ENCODE measurements at places on chromosomes 1 and 21. TPM values are rescaled to one million over a fixed set of nuclear protein-coding genes. Genes with fewer than 3 reads are reported as not detected.

DNA sequence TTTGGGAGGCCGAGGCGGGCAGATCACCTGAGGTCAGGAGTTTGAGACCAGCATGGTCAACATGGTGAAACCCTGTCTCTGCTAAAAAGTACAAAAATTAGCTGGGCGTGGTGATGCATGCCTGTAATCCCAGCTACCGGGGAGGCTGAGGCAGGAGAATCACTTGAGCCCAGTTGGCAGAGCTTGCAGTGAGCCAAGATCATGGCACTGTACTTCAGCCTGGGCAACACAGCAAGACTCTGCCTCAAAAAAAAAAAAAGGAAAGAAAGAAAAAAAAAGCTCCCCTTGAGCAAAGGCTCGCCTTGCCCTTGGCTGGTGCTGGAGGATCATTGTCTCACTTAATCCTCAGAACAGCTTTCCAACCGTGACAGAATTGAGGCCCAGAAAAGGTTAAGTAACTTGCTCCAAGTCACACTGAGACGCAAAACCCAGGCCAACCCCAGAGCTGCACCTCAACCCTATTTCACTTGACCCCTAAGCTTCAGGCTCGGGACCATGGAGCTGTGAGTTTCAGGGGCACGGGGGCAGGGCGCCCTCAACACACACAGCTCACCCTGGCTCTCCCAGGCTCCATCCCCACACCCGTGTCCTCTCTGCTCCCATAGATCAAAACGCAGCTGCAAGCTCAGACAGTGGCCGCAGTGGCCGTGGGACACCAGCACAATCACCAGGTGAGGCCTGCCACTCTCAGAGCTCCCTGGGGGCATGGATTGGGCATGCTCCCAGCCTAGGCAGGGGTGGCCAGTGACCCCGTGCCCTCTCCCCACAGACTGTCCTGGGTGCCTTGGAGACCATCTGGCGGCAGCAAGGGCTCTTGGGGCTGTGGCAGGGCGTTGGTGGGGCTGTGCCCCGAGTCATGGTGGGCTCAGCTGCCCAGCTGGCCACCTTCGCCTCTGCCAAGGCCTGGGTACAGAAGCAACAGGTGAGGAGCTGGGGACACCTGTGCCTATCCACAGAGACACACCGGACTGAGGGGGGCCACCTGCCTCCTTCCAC is 1.6 kb downstream of the SLC25A34 start:
- no peak for DNase-seq

DNA sequence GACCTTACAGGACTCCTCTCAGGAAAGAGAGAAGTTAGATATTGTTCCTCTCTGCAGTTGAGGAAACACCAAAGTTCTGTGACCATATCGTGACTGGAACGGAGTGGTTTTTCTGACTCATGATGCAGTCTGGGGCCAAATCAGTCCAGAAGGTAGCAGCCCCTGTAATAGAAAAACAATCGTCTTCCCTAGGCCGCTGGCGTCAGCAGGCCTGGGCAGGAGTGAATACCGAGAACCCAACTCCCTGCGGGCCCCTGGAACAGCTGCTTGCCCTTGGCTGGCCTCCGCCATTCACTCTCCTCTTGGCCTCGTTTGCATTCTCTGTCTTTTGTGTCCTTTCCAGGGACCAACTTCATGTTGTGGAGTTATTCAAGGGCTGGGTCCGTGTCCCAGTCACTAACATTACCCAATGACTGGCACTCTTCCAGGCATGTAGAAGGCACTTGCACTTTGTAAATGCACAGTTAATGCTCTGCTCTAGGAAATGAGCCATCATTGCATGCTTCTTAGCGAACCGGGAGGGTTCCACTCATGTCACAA is 10.9 kb upstream of the CD101 start:
- peak; percentile 85 for DNase-seq

DNA sequence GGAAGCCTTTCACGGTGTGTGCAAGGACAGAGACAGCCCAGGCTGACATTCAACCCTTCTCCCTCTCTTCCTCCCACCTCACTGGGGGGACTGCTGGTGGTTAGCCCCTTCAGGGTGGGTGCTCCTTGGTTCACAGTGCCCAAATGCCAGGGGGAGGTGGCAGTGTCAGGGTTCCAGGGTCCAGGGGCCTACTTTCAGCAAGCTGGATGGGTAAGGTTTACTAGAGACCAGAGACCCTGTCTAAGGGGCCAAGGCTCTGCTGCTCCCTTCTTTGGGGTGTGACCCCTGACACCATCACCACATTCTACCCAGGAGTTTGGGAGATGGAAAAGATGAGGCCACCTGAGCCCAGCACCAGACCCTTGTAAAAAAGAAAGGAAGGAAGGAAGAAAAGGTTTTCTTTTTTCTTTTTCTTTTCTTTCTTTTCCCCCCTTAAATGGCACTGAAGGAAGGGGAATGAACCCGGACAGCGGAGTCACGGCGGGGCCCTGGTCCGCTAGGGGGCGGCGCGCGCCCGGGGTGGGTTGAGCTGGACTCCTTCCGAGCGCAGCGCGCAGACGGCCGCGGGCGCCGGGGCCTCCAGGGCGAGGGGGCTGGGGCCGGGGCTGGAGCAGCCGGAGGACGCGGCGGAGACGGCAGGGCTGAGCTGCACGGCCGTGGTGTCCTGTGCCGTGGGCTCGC is 18.8 kb downstream of the KNCN start:
- no peak for DNase-seq

AGBL4 gene
- total RNA-seq = not detected

CLIC6 gene
- 0.15 TPM for total RNA-seq

DNA sequence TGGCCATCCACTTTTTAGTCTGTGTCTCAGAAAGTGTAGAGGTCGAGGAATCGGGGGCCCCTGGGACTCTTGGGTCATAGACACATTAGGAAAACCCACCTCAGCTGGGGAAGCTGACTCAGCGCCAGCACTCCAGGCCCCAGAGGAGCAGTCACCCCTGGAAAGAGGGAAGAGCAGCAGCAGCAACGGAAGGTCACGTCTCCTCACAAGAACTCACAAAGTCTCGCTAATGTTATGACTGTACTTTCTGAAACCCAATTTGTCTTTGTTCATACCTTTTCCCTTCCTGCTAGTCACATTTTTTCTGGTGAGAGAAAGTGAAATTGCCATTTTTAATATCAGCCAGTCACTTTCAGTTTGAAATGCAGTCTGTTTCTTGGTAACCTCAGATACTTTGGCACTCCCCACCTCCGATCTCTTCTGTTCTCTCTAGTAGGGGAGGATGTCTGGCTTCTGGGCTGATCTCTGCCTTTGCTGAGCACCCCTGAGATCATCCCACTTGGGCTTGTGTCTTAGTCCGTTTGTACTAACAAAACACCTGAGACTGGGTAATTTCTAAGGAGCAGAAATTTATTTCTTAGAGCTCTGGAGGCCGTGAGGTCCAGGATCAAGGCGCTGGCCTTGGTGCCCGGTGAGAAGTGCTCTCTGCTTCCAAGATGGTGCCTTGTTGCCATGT is 6.0 kb upstream of the NLRP3 start:
- no peak for DNase-seq
